Foreskin fibroblast (primary cell): ENCODE measurements at places on chromosomes 7 and 10.
A peak's percentile ranks its signal among the peaks of the same experiment; 100 is the strongest.

GRCh38 chr7:130127821-130128317, 57.5 kb downstream of the KLHDC10 start:
- DNase-seq: no peak

GRCh38 chr10:132701099-132701845, 84.7 kb downstream of the NKX6-2 start:
- no peak for DNase-seq

DNA sequence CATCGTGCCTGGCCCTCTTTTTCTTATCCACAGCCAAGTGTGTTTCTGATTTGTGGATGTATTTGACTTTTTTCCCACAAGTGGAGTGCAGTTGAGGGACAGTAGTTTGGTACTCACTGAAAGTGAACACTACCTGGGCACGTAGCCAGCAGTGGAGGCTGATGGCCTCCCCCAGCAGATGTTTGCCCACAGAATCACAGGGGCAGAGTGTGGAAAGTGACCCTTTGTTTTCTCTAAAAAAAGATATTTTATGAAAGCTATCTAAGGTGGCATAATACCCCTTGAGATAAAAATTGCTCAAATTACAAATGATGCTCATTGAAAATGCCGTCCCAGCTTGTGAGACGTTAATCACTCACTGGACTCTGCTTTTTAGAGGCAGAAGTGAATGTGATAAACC, 29.1 kb downstream of the WDR37 start:
- no peak for DNase-seq

GRCh38 chr10:34721208-34721840, 93.8 kb downstream of the PARD3 start:
- peak; percentile 38 for DNase-seq

DNA sequence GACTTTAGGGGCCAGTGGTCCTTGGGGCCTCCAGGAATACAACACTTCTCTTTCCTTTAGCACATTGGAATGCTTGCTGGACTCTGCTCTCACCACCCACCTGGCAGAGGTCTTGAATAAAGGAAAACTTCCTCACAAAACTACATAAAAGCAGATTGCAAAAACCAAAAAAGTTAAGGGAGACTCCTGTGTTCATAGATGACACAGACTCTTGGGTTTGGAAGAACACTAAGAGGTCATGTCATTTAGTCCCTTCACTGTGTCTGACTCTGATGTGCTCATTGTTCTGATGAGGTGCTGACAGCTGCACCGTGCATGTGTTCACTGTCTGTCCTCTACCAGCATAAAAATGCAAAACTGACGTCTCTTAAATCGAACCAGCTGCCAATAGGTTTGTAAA, 11.4 kb downstream of the BLNK start:
- DNase-seq: no peak

- no peak for DNase-seq
Measured at GRCh38 chr7:90830308-90830707, 234.2 kb downstream of the CDK14 start.

- DNase-seq: no peak
Measured at GRCh38 chr7:22435720-22436119, 64.3 kb downstream of the STEAP1B start.

- DNase-seq: no peak
Measured at GRCh38 chr10:132713421-132714095, 72.4 kb downstream of the NKX6-2 start.

GRCh38 chr10:74827045-74827441, 643 bp downstream of the KAT6B start:
- DNase-seq: no peak

DNA sequence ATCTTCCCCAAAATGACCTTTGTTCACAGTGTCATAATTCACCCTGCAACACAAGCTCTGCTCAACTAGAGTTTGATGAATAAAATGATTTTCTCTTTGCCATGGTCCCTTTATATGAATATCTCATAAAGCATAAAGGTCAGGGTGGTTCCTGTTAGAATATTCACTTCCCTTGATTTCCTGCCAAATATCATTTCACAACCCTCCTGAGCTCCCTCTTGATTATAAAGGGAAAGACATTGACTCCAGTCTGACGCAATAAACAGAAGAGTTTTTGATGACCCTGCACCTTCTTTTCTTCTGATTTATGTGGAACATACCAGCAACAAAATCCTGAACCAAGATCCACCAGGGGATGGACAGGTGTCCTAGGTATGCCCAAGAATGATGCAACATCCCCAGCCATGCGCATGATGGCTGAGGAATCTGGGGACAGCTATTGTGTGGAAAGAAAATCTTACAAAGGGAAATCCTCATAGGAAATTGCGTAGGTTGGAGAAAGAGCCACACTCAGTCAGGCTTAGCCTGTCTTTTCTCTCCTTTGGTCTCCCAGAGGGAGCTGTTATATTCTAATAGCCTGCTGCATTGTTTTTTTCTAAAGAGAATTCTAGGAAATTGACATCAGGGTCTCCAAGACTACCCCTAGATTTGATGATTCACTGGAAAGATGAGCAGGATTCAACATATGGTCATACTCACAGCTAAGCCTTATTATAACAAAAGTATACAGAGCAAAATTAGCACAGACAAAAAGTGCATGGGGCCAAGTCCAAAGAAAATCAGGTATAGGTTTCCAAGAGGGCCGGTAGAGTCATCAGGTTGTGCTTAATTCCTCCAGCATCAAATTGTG, 18.8 kb downstream of the IFIT3 start:
- DNase-seq: peak; percentile 69

- no peak for DNase-seq
Measured at GRCh38 chr7:82433507-82433906, 10.1 kb downstream of the CACNA2D1 start.

- DNase-seq: no peak
Measured at GRCh38 chr7:92648067-92648466, 57.9 kb upstream of the FAM133B start.

GRCh38 chr7:29565224-29565630, 1.6 kb downstream of the PRR15 start:
- DNase-seq: no peak

- DNase-seq: no peak
Measured at GRCh38 chr10:24851629-24852028, 100.8 kb downstream of the PRTFDC1 start.

DNA sequence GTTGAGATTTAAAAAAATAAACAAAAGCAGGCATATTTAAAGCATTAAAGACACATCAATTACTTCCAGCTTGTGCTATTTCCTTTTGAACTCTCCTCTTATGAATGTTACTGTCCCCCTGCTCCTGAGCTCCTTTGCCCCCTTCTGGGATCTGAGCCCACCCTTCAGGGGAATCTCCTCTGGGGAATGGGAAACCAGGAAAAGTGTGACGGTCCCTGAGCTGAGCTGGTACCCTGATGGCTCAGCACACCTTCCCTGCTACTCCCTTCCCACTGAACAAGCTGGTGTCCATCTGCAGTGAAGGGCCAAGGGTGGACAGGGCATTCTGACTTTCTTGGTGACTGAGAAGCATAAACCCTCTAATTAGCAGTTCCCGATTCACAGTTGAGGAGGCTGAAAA, 356.3 kb downstream of the PTEN start:
- no peak for DNase-seq

DNA sequence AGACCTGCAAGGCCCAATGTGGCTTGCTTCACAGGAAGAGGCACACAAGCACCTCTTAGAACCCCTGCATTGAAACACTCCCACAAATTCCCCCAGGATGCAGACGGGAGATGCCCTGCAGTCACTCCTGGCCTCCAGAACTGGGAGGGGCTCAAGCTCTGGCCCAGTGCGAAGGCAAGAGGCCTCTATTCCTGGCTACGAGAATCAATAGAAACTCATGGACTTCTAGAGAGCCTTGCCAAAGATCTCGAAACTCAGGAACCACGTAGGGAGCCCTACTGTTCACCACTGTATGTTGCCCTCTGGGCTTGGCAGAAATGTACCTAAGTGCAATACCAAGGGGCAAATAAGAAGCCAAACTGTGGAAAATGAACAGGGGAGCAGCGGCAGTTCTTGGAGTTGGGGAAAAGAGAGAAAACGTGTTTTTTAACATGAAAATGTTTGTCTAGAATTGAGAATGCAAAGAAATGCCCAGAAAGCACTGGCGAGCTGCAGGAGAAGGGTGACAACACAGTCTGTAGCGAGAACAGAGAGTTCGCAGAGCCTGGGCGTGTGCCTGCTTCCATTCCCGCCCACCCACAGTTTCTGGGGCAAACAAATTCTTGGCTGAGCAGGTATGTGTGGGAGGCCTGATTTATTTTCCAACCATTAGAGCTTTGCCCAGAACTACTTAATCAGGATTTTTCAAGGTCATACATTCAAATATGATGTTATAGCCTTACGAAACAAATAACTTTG, 260.5 kb upstream of the KLF14 start:
- no peak for DNase-seq

DNA sequence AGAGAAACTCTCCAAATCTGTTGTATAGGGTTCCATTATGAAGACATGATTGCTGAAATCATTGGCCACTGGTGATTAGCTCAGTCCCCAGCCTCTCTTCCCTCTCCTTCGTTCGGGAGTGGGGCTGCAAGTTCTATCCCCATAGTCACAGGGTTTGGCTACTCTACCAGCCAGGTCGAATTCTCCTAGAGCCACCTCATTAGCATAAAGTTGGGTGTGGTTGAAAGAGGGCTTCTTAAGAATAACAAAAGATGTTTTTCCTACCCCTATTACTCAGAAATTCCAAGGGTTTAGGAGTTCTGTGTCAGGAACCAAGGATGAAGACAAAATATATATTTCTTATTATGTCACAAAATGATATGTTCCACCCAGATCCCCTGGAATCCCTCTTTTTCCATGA, 166.2 kb upstream of the YAE1 start:
- no peak for DNase-seq

DNA sequence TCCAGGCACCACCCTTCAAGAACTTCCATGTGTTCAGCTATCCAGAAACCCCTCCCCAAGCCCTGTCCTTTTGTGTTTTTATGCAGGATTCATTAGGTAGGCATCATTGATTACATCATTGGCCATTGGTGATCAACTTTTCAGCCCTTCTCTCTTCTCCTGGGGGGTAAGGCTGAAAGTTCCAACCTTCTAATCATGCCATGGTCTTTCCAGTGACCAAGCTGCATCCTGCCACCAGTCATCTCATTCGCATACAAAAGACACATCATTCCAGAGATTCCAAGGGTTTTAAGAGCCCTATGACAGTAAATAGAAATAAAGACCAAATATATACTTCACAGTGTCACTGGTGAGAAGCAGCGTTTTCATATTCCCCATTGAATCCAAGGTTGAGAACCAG, 48.2 kb downstream of the DNAJC12 start:
- DNase-seq: no peak

DNA sequence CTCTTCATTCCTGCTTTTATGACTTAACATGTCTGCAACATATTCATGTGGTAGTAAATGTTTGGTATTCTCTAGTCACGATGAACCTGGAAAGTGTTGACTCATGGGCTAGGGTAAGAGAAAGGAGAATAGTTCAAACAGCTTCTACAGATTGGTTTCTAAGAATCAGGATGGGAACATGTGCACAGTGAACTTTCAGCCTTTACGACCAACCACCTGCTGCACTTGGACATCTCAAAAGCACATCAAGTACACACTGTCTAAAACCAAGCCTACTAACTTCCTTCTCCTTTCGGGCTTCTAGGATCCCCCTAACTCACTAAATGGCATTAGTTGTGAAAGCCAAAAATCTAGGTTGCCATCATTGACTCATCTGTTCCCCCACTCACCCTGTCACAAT, 85.5 kb downstream of the CUL2 start:
- peak; percentile 31 for DNase-seq

- no peak for DNase-seq
Measured at GRCh38 chr10:11147722-11148121, 130.1 kb downstream of the CELF2 start.

GRCh38 chr10:114479307-114479706, 75.0 kb upstream of the AFAP1L2 start:
- DNase-seq: no peak

DNA sequence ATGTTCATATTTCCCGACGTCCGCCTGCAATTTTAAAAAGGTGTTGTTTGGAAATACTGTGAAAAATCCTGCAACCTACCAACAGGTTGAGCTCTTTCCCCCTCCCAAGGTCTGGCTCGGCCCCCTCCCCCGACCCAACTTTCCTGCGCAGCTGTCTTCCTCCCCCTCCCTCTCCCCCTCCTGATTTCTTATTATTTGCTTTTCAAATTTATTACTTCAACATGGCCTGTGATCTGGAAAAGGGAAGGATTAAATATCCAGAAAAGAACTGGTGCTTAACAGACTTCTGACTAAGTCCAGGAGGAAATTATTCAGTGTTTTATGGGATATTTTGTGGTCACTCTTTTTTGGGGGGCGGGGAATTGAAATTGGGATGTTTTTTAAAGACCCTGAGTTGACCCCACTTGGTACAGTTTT, 2.4 kb downstream of the ARID5B start:
- no peak for DNase-seq

- peak; percentile 89 for DNase-seq
Measured at GRCh38 chr7:7554021-7554432, 12.7 kb upstream of the MIOS start.

- no peak for DNase-seq
Measured at GRCh38 chr10:132360766-132361447, 28.9 kb downstream of the LRRC27 start.

DNA sequence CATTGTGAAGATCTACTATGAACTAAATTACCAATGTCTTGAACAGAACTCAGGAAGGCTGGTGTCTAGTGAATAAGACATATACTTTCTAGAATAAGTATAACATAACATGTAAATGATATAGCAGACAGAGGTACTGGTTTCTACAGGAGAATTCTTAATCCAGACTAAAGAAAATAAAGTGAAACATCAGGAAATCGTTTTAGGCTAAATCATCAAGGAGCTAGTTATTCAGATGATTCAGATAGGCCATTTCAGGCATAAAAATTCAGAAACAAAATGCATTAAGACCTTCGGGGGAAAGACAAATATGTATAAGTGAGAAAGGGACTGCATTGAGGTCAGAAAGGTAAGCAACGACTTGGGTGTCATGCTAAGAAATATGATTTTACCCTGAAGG, 170.6 kb downstream of the LRRN3 start:
- peak; percentile 12 for DNase-seq

DNA sequence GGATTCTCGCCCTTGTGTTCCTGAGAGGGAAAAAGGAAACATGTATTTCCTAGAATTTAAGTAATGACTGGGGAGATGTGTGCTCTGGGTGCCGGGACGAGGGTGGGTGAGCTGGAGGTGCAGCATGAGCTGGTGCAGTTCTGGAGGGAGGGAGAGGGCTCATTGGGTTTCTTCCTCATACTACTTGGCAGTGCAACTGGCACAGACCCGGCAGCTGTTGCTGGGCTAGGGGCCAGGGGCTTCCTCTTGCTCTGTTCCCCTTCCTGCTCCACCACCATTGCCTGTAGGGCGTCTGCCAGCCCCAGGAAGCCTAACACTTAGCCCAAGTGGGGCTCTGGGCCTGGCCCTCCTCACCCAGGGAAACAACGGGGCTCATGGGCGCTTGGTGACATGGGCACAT, 5.9 kb downstream of the RET start:
- DNase-seq: no peak

DNA sequence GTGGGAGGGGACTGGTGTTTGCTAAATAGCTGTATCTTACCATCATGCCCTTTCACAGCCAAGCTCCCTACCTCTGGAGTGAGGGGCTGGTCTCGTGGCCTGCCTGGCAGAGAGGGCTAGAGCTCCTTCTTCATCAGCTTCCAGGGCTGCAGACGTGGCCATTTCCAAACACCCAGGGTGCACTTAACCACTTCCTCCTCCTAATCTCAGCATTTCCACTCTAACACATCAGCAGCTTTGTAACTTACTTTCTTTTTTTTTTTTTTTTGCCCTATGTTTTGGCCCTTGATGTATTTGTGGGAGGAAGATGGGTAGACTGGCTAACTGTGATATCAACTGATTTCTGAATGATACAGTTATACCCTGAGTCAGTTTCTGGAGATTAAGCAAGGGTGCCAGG, 27.4 kb downstream of the LRRC4 start:
- DNase-seq: no peak
